ENCODE measurements at places on chromosomes 5 and 9.

DNA sequence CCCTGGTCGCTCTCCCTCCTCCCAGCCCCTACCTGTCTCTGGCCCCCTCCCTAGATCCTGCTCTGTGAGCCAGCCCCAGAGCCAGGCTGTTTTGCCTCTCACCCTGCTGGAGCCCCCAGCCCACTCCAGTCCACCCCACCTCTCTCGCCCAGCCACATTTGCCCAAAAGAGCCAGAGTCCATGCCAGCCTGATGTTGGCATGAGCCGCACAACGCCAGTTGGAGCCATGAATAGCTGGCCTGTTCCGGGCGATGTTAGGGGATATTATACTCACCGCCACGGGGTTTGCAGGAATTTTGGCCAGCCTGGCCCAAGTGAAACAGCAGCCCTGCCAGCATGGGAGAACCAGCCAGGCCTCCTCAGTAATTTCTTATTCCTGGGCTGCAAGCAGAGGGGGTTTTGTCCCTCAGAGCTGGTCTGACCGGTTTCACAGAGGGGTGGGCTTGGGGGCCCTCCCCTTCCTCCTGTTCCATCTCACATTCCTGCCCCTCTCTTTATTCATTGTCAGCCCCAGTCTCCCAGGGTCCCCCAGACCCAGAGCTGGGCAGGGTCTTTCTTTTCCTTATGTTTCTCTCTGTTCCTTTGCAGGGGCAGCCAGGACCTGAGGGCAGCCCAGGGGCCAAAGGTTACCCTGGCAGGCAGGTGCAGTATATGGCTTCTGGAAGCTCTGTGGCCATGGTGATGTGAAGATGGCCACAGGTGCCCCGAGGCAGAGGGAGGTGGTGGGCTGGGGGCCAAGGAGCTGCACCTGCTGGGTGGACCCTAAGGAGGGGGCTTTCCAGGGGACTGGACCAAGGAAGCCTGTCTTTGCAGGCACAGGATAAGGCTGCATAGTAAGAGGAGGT is 50.1 kb downstream of the COL27A1 start:
- no peak for DNase-seq

DNA sequence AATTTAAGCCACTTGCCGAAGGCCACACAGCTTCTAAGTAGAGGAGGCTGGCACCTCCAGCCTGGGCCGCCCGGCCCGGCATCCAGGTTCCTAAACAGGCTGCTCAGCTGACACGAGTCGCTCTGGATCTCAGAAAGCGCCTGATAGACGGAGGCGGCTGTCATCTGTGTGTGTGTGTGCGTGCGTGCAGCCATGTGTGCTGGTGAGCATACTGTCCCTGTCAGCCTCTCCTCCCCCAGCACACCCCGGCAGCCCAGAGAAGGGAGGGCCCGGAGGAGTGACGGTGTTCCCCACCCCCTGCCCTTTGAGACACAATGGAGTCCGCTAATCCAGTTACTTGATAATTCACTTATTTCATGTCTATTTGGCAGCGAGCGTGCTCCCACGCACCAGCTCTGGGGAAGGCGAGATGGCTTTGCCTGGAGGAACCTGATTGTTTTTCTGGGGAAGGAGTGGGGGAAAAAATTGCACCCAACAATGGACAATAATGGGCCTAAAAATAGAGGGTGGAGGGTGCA is 20.0 kb downstream of the NTNG2 start:
- DNase-seq: no peak

GRCh38 chr9:69307446-69308205 is 17.4 kb upstream of the ENTREP1 start:
- no peak for DNase-seq

- no peak for DNase-seq
Observed at GRCh38 chr5:168939887-168940544, 360.8 kb upstream of the PANK3 start.

- DNase-seq: peak; percentile 65
Observed at GRCh38 chr5:179793468-179794139, at the start of gene LTC4S. LTC4S (plus strand) TSS chr5:179793986; CDS start chr5:179794081, 95 bp downstream.

DNA sequence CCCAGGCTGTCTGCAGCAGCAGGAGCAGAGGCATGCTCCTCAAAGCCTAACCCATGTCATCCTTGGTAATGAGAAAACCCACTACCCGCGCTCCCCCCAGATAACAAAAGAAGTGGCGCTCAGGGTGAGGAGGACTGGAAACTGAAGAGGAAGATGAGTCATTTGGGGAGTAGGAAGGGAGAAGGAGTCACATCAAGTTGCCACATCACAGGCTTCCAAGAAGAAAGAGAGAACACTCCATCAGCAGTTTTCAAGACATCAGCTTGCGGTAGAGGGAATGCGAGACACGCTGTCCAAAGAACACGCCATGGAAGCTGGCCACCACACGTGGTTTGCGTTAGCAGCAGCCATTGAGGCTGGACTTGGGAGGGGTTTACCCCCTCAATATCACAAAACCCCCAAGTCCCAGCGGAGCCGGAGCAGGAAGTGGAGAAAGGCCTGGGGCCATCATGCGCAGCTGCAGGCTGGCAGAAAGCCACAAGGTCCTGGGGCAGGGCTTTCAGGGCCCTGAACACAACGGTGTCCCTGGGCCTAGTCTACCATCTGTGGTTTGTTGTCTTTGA is 41.5 kb downstream of the SH3PXD2B start:
- peak; percentile 77 for DNase-seq

DNA sequence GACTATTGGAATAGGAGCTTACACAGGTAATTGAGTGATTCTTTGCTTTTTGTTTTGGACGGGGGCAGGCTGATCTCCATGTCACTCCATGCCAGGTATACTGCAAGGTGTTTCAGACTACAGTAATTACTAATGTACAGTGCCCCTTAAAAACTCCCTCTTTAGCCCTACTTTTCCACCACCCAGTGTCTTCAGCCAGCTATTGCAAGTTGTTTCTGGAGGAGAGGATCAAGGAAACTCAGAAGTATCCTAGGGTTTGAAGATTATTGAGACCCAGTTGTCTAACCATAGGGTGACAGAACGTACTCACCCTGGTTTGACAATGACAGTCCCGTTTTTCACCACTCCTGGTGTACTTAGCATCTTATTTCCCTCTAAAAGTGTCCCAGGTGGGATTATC is 13.4 kb downstream of the CFAP95 start:
- DNase-seq: no peak

- DNase-seq: no peak
Observed at GRCh38 chr9:101388507-101388993, 3.7 kb upstream of the BAAT start.

GRCh38 chr5:58703925-58704555 is 121.2 kb downstream of the RAB3C start:
- no peak for DNase-seq

DNA sequence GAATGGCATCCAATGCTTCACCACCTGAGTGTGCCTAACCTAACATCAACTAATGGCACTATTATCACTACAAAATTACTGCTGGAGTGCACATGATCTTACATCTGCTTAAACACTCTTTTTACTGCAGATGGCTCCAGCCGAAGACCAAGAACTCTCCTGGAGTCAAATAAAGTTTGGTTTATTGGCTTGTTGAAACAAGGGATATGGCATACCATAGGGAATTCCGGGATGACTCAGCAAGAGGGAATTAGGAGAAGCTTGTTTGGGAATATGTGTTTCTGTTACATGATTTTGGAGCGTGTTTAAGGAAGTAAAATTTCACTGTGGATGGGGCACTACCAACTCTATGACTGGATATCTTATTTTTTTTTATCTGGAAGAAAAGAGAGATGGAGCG is 872.6 kb downstream of the DTWD2 start:
- DNase-seq: no peak

GRCh38 chr5:36276864-36277263 is 24.8 kb downstream of the RANBP3L start:
- peak; percentile 11 for DNase-seq

DNA sequence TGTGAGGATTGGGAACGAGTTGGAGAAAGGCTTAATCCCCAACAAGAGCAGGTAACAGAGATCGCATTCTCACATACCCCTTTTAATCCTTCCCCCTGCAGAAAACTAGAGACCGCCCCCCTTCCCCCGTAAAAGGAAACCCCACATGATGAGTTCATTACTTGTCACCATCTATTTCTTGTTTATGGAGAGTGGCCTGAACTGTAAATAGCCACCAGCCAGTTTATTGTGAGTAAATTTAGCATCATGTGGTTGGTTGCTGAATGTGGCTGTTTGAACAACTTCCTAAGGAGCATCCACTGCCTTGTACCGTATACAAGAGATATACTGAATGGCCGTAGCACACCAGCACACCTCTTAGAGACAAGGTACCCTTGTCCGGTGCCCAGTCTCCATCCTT is 62.1 kb downstream of the TJP2 start:
- DNase-seq: no peak

- no peak for DNase-seq
Observed at GRCh38 chr9:116686693-116687073, 422 bp upstream of the TRIM32 start.

DNA sequence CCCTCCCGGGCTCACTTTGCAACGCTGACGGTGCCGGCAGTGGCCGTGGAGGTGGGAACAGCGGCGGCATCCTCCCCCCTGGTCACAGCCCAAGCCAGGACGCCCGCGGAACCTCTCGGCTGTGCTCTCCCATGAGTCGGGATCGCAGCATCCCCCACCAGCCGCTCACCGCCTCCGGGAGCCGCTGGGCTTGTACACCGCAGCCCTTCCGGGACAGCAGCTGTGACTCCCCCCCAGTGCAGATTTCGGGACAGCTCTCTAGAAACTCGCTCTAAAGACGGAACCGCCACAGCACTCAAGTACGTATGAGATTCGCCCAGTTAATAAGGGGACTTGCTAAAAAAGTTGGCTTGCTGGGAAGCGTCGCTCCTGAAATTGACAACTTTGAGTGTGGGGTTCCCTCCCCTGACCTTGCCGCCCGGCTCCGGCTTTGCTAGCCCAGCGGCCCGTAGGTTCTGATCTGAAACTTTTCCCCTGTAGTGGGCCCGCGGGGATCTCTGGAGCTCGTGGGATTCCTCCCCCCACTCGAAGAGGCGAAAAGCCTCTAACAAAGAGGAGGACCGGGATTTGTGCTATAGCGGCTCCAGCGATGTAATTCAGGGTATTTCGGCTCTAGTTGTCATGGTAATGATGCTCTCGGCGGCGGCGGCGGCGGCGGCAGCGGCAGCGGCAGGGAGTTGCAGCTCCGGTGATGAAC is 572 bp downstream of the NR4A3 start:
- peak; percentile 71 for DNase-seq

- no peak for DNase-seq
Observed at GRCh38 chr9:91208837-91209236, 152.9 kb downstream of the AUH start.

- no peak for DNase-seq
Observed at GRCh38 chr5:13745508-13745907, 199.0 kb downstream of the DNAH5 start.

DNA sequence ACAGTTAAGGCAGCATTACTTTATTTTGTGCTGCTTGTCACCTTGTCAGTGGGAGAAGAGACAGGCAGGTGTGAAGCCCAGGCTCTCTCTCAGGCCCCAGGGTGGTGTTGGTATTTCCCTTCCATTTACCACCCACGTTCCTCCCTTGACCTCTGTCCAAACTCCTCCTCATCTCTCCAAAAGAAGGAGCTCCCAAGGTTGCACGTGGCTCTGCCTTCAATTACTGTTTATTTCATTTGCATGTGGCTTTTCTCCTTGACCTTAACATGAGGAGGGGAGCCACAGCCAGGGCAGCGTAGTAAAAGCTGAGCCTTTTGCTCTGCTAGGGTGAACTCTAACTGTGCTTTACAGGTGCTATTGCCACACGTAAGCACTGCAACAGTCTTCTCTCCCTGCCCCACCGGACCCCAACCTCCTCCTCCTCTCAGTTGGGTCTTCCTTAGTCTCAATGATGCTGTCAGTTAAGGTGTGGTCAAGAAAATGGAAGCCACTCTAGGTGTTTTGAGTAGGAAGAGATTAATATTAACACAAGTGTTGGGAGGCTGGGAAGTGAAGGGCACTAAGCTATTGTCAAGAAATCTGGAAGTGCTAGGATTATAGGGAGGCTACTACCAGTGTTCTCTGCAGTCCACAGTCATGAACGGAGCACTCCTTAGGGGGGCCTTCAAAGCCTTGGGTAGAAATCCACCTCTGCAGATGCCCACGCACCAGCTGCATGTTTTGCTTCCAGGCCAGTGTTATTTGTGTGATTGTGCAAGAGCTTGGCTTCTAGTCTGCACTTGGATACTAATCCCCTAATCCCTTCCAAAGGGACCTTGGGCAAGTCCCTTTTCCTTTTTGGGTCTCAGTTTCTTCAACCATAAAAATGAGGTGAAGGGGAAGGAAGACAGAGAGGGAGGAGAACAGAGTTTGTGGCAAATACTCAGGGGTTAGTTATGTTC is 3.9 kb upstream of the ALDH1B1 start:
- no peak for DNase-seq

- no peak for DNase-seq
Observed at GRCh38 chr9:4128876-4129275, 171.0 kb downstream of the GLIS3 start.

GRCh38 chr5:55072666-55073065 is 29.8 kb upstream of the GZMA start:
- no peak for DNase-seq

- no peak for DNase-seq
Observed at GRCh38 chr9:93597871-93598646, 21.7 kb downstream of the PHF2 start.

- DNase-seq: no peak
Observed at GRCh38 chr9:129987047-129987446, 55.9 kb downstream of the FNBP1 start.

GRCh38 chr5:142871363-142872193 is 101.4 kb downstream of the ARHGAP26 start:
- DNase-seq: no peak

DNA sequence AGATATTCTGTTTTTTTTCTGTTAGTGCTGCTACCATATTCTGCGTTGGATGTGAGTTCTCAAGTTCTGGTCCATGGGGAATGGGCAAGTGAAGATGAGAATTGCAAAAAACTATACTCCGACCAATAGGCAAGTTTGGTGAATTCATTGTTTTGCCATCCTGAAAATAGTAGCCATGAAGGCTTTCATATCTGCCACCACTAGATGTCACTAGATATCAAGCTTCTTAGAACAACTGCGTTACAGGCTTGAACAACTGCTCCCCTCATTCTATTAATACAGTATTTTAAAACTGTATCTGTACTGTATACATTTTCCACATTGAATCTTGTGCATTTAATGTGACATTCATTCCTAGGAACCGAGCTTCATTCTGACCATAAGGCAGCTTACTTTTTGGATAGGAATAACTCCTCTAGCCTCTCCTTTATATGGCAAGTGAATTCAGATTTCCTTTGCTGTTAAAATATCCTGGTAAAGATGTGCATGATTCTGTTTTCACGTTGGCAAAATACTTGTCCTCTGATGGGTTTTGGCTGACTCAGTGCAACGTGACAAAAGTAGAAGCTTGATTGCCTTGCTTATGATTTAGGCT is 163.6 kb downstream of the SREK1 start:
- DNase-seq: no peak

DNA sequence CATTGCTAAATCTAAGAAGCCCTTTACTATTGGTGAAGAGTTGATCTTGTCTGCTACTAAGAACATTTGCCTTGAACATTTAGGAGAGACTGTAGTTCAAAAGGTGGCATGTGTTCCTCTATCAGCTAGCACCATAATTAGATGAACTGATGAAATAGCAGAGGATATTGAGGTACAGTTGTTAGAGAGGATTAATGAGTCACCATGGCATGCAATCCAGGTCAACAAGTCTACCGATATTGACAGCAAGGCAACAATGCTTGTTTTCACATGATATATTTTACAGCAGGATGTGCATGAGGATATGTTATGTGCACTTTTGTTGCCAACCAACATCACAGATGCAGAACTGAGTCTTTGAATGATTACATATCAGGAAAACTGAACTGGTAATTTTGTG is 134.3 kb upstream of the CDH9 start:
- DNase-seq: no peak

GRCh38 chr5:176152930-176153311 is 85.3 kb upstream of the SIMC1 start:
- DNase-seq: no peak

Measured in substantia nigra (tissue), 51 donors.